ENCODE measurements at places on chromosomes 11 and 22. TPM values are rescaled to one million over a fixed set of nuclear protein-coding genes. Genes with fewer than 3 reads are reported as not detected.

DNA sequence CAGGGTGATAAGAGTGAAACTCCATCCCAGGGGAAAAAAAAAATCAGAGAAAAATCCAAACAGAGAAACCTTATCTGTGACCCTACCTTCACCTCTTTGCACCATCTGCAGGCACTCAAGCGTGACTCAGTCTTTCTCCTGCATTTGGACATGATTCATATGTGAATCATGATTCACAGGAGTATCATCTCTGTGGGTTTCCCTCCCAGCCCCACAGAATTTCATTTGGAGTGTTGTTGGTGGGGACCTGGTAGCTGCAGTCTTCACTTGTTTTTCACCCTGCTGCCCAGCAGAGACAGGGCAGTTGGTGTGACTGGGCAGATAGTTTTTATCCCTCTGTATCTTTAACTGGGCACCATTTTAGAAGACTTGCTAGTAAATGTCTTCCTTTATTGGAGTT is 75.7 kb downstream of the DEPDC5 start:
- peak; percentile 96 for DNase-seq

DNA sequence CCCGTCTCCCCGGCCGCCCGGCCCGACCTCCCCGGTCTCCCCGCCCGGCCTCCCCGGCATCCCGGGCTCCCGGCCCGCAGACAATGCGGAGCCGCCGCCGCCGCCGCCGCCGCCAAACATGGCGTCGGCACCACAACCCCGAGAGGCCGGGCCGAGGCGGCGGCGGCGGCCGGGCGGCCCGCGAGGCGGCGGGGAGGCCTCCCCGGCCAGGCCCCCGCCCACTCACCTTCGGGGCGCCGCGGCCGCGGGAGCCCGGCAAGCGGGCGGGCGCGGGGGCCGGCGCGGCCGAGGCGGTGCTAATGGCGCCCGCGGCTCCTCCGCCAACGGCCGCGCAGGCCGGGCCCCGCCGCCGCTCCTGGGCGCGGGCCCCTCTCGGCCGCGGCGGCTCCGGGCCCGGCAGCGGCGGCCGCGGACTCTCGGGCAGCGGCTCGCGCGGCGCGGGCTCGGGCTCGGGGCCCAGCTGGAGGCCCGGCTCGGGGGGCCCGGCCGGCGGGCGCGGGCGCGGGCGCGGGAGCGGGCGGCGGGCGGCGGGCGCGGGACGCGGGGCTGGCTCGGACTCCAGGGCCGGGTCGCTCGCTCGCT is 311 bp downstream of the BRD1 start:
- peak; percentile 69 for DNase-seq

GRCh38 chr22:25839755-25840154 is 97.8 kb downstream of the MYO18B start:
- DNase-seq, result no peak

DNHD1 gene
- total RNA-seq, result 2.2 TPM

HEPHL1 gene
- total RNA-seq, result not detected

GRCh38 chr11:122156940-122157382 is 40.9 kb upstream of the BLID start:
- DNase-seq, result peak; percentile 62

DNA sequence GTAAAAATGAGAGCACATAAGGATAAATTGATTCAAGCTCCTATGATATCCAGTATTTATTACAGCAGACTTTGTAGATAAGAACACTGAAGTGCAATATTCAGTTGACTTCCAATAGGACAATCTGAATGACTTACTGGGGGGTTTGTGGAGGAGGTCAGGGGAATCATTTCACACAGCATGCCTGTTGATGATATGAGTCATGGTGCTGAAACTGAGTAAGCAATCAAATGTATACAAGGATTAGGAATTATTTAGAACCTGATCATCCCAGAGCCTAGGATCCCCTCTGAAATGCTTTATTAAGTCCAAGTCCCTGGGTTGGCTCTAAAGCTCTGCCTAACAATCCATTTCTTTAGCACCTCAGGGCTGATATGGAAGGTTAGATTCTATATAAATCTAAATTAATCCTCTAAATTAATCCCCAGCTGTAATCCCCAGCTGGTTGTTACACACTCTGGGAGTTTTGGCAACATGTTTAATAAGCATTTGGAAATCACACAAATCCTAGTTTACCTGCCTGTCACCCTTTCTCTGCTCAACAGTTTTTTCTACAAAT is 326.4 kb downstream of the GUCY1A2 start:
- peak; percentile 12 for DNase-seq

CRYAB gene
- total RNA-seq, result 104 TPM

DNA sequence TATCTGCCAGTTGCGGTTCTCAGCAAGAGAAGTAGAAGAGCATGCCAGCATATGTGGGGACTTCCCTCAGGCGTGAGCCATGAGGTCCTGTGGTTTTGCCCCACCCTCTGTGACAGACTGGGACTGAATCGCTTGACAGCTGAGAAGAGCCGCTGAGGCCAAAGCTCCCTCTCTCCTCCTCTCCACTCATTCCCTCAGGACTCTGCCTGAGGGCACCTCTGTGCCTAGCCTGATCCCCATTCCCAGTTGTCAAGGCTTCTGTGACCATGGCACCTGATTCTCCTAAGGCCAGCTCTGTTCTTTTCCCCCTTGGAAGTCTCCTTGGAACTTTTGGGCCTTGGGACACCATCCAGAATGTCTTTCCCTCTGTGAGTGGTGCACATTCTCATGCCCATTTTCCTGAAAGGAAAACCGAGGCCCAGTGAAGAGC is 27.0 kb downstream of the ART5 start:
- peak; percentile 55 for DNase-seq

DNA sequence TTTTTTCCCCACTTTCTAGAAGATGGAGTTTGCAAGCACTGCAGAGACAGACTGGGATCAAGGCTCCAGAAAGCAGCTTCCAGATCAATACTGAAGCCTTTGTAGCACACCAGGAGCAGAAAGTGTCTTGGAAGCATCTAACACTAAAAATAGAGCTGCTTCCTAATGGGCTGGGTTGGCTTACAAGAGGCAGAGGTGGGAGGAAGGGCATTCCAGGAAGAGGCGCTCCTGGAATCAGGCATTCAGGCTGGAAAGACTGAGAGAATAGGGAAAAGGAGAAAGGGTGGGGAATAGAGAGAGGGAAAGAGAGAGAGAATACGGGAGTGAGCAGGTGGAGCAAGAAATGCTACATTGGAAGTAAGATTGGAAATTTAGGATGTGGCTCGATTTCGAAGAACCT is 395.9 kb downstream of the OPCML start:
- DNase-seq, result no peak

OR5A1 gene
- not detected for total RNA-seq

DNA sequence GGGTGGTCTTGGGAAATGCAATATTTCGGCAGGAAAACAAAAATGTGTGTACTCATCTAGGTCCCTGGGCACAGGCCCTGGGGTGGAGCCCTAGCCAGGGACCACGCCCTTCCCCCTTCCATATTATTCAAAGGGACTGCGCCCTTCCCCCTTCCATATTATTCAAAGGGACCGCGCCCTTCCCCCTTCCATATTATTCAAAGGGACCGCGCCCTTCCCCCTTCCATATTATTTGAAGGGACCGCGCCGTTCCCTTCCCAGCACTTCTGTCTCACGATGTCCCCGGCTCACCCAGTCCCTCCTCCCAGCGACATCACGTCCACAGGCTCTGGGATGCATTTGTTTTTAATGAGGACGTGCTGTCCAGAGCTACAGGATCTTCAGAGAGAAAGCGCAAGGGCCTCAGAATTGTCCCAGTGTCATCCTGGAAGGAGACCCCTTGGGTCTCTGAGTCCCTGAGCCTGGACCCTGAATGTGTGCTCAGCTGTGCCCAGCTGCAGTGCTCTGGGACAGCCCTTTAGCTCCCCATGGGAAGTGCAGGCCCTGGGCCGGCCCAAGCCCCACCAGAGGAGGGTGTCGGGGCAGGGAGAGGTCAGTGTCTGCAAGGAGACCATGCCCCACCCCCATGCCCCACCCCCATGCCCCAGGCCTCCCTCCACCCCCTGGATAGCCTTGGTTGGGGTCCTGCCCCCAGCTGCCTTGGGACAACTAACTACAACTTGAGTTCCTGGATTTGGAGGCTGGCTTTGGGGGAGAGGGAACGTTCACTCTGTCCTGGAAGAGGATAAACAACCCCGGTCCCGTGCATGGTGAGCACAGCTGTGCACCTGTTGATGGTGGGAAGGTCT is 810.0 kb downstream of the BRD1 start:
- DNase-seq, result no peak

DNA sequence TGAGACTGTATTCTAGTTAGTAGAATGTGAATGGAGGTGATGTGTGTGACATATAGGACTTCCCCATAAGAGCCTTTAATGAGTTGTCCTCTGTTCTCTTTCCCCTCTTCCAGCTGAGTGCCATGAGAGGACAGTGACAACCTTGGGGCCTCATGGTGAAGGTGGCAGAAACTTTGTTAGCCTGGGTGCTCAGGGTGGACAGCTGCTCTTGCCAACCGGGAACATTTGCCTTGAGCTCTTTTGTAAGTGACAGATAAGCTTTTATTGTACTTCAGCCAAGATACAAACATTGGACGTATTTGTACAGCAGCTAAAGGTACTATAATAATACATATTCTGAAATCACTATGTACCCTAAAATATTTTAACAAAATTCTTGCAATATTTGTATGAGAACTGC is 33.0 kb upstream of the PLET1 start:
- no peak for DNase-seq

RTCB gene
- total RNA-seq, result 96.7 TPM

- no peak for DNase-seq
Measured at GRCh38 chr11:11442791-11443190, 89.7 kb upstream of the CSNK2A3 start.

- no peak for DNase-seq
Measured at GRCh38 chr22:49621601-49622210, 206.0 kb downstream of the BRD1 start.

- DNase-seq, result no peak
Measured at GRCh38 chr11:14372011-14372410, 13.0 kb upstream of the RRAS2 start.

GRCh38 chr22:32023251-32023827 is 19.7 kb upstream of the SLC5A1 start:
- no peak for DNase-seq

GRCh38 chr11:646214-646613 is 9.1 kb downstream of the DRD4 start:
- no peak for DNase-seq

GRCh38 chr11:125496529-125496857 is 428 bp upstream of the FEZ1 start:
- no peak for DNase-seq

DNA sequence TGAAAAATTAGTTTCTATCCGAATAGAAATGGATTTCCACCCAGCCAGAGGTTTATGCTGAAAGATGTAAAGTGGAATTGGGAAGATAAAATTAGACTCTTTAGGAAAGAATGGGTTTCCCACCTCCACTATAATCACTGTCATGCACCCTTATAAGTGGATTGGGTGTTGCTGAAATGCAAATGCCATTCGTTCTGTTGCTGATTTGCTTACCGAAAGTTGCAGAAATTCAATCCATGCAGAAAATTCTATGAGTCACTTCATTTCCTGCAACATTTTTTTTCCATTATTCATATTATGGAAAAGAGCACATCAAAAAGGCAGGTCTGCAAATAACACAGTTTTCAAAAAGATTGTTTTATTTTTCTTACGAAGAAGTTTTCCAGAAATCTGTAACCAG is 65.6 kb downstream of the LDLRAD3 start:
- peak; percentile 67 for DNase-seq

DNA sequence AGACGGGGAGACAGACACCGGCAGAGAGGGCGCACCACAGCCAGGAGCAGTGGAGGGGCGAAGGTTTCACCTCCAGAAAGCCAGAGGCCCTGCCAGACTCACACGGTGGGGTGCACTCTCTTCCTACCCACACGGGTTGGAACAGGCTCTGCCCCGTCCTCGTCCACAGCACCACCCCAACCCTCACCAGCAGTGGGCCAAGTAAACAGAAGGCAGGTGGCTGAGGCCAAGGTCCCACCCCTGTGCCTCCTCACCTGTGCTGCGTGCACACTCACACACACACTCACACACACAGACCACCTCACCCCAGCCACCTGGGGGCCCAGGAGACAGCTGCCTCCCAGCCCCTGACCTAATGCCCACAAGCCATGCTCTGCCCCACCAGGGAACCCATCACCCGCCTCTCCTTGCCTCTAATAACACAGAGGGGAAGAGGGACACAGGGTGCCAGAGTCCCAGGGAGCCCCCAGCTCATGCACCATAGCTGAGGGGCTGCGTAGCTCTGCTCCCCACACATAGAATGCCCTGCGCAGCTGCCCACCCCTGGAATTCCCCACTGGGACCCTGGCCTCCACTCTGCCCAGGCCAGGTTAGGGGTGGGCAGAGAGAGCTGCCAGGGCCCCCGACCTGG is 3.1 kb downstream of the CYB5R3 start:
- peak; percentile 31 for DNase-seq

GRCh38 chr22:29030016-29030617 is 31.5 kb downstream of the C22orf31 start:
- DNase-seq, result peak; percentile 53

NARS2 gene
- 15.3 TPM for total RNA-seq

DNA sequence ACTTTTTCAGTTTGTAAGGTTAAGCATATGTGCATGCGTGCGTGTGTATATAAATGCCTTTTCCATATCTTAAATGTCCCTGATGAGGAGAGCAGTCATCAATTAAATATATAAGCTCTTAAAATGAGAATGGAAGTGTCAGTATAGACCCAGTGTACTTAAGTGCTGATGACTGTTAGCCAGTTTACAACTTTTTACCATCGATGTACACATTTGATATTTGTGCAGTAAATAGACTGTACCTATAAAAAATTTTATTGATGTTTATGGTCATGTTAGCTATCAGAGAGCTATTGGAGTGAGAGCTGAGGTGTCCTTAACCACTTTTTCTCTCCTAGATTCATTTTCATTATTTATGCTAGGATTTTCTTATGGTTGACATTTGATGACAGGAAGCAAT is 45.4 kb downstream of the TRAF6 start:
- no peak for DNase-seq

OR52A1 gene
- total RNA-seq, result not detected

- peak; percentile 63 for DNase-seq
Measured at GRCh38 chr11:92941676-92942571, 27.5 kb upstream of the MTNR1B start.

DNA sequence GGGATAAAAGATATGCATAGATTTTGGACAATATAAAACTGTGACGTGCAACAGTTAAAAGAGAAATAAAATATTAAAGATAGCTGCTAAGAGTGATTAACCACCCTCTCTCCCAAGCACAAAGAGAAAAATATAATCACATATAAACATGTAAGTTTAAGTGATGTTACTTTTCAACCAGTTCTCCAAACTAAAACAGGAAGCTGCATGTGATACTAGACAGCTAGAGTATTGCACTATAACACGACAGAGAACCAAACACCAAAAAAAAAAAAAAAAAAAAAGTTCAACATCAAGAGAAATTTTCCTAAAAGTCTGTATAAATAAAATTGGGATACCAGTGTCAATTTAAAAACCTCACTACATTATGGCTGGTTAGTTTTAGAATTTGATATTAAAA is 79.1 kb downstream of the PICALM start:
- DNase-seq, result no peak

DNA sequence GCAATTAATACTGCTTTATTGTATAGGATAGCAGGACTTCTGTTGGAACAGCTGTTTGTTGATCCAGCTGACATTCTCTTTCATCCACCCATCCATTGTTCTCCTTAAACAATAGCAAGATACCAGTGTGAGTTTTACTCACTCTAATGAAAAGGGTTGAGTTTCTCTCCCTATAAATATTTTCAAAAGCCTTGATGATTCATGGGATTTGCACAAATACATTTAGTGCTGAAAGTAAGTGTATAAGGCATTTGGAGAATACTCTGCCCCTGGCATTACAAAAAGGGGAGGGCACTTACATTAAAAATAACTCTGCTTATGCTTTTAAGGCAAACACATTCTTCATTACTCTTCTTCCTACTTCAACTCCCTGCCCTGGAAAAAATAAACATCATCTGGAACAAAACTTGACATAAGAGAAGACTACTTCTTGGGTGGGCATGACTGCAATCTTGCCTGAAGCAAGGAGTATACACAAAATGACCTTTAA is 634.9 kb downstream of the METTL15 start:
- no peak for DNase-seq

C11orf52 gene
- total RNA-seq, result 3.5 TPM
